Suppressor macrophage (primary cell): ENCODE measurements at places on chromosomes 12 and 14.

DNA sequence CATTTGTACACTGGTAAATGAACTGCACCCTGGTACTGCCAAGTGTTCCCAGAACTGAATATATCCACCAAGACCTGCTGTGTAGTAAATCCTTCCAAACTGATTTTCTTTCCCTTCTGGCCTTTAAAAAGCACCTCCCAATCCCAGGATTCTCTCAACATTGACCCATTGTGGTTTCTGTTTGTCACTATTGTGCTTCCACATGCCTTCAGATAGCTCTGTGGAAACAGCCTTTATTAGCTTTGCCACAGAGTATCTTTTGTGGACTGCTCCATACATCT, 949 bp upstream of the KIF21A start:
- no peak for DNase-seq

DNA sequence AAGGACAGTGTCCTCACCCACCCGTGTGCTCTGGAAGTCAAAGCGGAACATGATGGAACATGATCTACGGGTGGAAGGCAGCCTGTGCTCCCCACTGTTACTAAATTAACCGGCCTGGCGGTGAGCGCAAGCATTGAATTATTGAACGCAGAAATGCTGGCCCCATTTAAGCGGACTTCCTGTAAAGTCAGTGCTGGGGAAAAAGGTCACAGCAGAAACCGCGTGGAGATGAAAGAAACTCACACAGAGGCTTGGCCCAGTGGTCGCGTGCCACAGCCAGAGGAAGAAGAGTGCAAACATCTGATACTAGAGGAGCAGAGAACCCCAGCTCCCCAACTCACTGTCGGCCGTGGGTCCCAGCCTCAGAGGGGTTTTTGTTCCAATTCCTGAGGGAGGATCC, 321.2 kb downstream of the ADGRD1 start:
- DNase-seq = no peak

DNA sequence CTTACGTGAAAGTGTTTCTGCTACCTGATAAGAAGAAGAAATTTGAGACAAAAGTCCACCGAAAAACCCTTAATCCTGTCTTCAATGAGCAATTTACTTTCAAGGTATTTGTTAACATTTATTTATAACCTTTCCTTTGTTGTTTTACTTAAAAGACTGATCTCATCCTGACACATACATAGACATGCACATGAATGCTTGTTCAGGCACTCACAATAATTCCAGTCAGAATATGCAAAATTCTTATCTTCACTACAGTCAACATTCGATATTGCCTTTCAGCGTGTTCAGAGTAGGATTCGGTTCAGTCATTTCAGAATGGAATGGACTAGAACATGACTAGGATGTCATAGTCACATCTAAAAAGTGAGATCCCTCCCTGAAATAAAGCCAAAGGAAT, 394.6 kb downstream of the PAWR start:
- DNase-seq = no peak

GRCh38 chr12:21169878-21170472, 39.0 kb downstream of the SLCO1B1 start:
- peak; percentile 29 for DNase-seq

- DNase-seq = no peak
Measured at GRCh38 chr14:30484976-30485375, 74.0 kb upstream of the G2E3 start.
